NCI-H1092 treated with DMSO at 0.1 percent for 48 hours (cell line): ENCODE measurements at places on chromosomes 4 and X.

DNA sequence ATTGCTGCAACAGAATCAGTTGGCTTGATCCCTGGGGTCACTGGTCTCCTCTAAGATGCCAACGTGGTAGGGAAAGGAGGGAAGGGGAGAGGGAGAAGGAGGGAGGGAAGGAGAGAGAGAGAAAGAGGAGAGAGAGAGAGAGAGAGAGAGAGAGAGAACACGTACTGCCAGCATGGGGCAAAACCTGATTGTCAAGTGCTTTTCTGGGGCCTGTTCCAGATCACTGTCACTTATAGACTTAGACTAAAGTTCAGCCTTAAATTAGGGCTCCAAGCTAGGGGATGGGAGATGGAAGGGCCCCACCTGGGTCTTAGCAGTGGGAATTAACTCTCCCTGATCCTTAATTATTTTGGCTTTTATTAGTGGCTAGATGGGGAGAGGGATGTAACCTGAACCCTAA lies 12.9 kb downstream of the SHROOM4 start:
- DNase-seq = no peak

DNA sequence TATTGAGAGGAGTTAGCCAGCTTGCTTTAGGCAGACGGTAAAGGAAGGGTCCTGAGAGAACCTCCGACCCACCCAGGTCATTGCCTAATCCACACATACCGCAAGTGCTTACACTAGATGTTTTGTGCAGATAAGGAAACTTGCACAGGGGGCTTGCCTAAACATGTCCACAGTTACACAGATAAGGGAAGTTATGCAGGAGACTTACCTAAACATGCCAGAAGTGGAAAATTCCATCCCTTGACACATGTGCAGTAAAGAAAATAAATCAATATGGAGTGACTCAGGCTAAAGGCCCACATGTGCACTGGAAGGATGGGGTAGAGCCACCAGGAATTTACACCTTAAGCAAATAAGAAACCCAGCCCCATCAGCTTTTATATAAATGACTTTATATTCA lies 232.8 kb upstream of the HDX start:
- no peak for DNase-seq

DNA sequence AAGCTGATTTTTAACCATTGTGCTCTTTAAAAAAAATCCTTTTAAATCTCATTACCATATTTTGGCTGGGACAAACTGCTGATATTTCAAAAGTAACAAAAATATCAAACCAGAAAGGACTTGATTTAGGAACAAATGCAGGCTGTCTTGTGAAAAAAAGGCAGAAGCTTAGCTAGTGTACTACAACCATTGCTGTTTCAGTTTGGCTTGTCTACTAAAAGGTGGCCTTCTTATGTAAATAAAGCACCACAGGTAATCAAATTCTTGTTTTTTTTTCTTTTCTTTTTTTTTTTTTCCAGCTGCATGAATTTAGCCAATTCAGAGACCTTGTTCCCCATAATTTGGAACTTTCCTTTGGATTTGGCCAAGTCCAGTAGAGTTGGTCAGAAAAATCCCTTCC lies 43.8 kb upstream of the MAGEA8 start:
- DNase-seq = no peak

DNA sequence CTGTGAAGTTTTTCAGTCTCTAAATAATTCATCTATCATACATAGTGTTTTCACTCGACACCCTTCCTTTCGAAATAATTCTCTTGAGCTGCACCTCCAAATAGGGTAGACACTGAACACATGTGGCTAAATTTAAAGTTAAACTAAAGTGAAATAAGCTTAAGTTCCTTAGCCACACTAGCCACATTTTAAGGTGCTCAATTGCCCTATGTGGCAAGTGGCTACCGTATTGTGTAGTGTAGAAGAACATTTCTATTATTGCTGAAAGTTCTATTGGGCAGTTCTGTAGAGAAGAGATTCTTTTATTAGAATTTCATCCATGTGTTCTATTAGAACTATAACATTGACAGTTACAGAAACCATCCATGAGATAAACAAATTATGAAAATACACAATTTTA lies 107.0 kb upstream of the CTSO start:
- DNase-seq = no peak

GRCh38 chr4:5237086-5237660 lies 185.9 kb downstream of the STK32B start:
- no peak for DNase-seq

GRCh38 chr4:55247521-55247920 lies 98.5 kb upstream of the SRD5A3 start:
- DNase-seq = no peak

DNA sequence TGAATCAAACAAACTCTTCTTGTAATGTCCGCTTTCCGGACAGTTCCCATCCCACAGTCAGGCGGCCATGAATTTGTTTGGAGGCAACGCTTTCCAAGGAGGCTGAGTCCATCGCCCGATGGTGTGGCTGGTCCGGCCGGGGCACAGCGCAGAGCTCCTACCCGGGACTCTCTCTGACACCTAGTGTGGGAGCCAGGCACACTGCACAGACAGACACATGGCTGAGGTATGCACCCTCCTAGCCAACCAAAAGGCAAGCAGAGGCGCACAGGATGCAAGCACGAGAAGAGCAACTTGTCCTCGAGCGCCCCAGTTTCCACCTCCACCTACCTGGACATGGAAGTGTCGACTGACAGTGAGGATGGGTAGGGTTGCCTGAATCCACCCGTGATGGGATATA lies 87.5 kb downstream of the LEF1 start:
- no peak for DNase-seq

- DNase-seq = no peak
Measured at GRCh38 chr4:108070775-108071174, 81.1 kb downstream of the HADH start.

DNA sequence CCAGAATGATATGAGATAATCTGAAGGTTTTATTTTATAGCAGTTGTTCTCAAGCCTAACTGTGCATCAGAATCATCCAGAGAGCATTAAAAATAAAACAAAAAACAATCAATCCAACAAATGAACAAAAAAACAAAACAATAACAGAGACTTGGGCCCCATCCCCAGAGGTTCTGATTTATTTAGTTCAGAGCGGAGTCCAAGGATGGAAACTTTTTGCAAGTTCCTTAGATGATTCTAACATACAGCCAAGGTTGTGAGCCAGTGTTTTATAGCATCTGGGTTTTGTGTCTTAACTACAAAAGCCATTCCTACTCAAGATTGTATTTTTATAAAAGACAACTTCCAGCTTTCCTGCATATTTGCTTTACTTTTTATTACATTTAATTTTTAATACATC lies 59.4 kb upstream of the GRPR start:
- DNase-seq = no peak

GRCh38 chrX:23008431-23009099 lies 8.8 kb downstream of the DDX53 start:
- peak; percentile 17 for DNase-seq

DNA sequence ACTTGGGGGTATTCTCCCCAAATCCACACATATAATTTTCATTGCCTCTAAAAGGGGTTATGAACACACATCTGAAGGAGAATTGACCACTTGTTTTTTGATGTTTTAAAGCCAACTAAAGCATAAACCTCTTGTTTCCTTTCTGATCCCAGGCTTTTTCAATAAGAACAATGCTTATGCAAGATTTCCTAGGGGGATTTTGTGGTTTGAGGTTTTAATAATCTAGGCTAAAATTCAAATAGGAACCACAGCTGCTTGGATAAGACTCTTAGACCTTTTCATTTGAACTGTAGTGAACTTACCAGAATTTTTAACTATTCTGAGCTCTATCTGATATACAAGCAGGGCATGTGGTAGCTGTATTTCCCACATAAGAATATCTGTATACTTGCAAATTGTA lies 651.1 kb downstream of the ANKRD50 start:
- no peak for DNase-seq

- peak; percentile 9 for DNase-seq
Measured at GRCh38 chr4:24988776-24989175, 42.0 kb downstream of the LGI2 start.

DNA sequence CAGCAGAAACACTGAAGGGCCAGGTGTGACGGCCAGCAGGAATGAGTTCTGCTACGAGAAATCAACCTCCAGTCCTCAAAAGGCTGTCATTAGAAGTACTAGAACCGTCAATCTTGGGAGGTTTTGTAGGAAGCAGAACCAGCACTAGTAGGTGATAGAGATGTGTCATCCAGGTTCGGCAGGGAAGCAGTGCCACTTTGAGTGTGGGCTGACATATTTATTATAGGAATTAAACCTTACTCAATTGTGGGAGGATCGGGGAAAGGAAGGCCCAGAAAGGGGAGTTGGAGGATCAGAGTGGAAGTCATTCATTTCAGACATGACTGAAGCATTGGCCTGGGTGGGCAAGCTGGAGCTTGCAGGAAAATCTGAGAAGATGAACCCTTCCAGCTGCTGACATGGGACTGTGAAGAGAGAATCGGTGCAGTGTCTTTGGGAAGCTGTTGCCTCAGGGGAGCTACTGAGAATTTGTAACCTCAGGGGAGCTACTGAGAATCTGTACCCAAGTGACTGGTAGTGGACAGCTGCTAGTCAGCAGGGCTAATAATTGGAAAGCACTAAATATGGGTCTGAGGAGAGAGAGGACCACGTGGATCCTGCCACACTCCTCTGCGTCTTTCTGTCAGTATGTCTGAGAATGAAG lies 177.4 kb downstream of the SPRY1 start:
- no peak for DNase-seq

GRCh38 chr4:106266201-106266600 lies 49.8 kb downstream of the TBCK start:
- DNase-seq = peak; percentile 9

GRCh38 chr4:173194157-173194556 lies 25.5 kb downstream of the GALNT7 start:
- DNase-seq = no peak

DNA sequence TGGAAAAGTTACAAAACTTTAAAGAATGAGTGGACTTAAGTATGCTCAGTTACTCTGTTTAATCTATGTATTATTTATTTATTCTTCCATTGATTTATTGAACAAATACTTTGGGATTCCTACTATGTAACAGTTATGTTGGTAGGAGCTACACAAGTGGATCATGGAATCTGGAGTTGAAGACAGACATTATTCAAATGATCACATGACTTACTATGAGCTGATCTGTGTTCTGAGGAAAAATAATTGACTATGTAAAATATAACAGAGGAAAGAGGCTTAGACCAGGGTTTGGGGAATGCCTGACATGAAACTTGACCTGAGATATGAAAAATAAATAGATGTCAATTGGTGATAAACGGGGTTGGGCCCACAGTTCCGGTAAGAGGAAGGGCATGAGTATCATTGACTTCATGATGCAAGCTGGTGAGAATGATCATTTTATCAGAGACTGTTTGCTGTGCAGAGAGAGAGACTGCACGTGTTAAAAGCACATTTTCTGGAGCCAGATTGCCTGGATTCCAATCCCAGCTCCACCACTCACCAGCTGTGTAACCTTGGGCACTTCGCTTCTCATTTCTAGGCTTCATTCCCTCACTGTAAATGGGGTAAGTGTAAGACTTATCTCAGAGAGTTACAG lies 179.0 kb downstream of the SPCS3 start:
- no peak for DNase-seq

- peak; percentile 12 for DNase-seq
Measured at GRCh38 chr4:52051615-52052474, 741 bp downstream of the SPATA18 start.

- DNase-seq = no peak
Measured at GRCh38 chrX:10582945-10583344, 37.4 kb downstream of the MID1 start.

GRCh38 chrX:120361764-120362305 lies at the start of gene ATP1B4:
TSS of gene ATP1B4 (plus strand) at chrX:120362089. CDS start at chrX:120362169, 80 bp downstream.
- DNase-seq = no peak

DNA sequence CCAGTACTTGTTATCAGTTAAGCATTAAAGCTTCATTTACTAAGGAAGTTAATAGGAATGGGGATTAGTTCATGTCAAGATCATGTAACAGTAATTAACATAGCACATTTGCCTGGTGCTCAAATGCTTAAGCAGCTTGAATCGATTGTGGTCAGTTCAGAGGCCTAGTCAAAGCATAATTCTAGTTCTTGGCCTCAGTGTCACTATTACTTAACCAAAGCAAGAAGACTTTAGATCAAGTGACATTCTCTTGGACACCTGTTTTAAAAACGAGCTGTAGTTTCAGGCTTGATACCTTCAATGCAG lies 115.2 kb upstream of the BMPR1B start:
- DNase-seq = no peak

GRCh38 chr4:75345423-75345822 lies 168.8 kb downstream of the RCHY1 start:
- no peak for DNase-seq

DNA sequence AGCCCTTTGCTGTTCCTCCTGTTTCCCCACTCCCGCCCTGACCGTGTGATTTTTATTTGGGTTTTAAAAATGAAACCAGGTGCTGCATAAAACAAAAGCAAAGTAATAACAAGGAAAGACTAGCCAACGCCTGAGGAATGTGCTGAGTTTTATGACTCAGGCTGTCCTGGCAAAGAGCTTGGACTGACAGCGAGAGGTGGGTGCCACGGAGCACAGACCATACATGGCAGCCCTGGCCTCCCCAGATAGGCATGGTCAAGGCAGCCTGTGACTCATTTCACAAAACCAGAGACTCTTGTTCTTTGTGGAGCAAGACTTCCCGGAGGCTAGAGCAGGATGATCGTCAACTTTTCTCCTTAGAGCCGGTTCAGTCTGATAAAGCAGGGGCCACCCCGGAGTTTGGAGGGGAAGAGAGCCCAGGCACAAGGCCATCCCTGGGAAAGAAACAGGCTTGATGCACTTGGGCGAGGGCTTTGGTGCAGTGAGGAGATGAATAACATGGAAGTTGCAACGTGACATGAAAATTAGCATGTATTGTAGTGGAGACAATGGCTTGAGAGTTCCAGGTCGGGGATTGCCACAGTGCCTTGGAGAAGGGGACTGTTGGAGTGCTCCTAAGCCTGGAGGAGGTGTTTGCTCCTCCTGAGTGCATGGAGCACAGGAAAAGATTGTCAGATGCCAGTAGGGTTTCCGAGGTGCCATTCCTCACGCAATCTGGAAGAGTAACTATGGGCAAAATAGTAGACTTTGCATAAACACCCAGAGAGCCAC lies 54.8 kb downstream of the C4orf51 start:
- no peak for DNase-seq

GRCh38 chrX:24294619-24295018 lies 19.2 kb downstream of the SUPT20HL2 start:
- DNase-seq = peak; percentile 29

- no peak for DNase-seq
Measured at GRCh38 chr4:5780831-5781480, 70.0 kb downstream of the EVC start.

GRCh38 chr4:54063229-54063628 lies 1.2 kb downstream of the CHIC2 start:
- no peak for DNase-seq

- no peak for DNase-seq
Measured at GRCh38 chr4:2572866-2573265, 36.4 kb downstream of the FAM193A start.

DNA sequence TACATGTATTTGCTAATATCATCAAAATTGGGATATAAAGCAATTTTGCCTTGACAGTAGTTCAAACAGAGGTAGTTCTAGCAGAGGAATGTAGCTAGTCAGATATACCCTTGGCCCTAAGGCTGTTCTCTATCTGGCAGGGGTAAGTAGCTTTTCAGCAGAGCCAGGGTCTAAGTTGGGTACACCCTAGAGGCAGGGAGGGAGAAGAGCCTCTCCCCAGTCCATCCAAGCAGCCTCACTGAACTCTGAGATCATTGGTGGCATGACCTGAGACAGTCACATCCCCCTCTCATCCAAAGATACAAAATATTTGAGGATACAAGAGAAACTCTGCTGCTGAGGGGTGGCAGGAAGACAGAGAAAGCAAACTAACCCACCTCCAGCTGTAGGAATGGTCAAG lies 343.7 kb downstream of the DHX15 start:
- no peak for DNase-seq

GRCh38 chr4:25031077-25031621 lies 403 bp upstream of the LGI2 start:
- peak; percentile 50 for DNase-seq

GRCh38 chr4:4837316-4837715 lies 22.1 kb upstream of the MSX1 start:
- no peak for DNase-seq
